Tracheal epithelial cell (primary cell): ENCODE measurements at places on chromosomes 4 and X. TPM values are rescaled to one million over a fixed set of nuclear protein-coding genes. Genes with fewer than 3 reads are reported as not detected.

TLR8 gene
- total RNA-seq: under 0.01 TPM in 1 of 2 replicates, not detected in the other

BTK gene
- total RNA-seq: not detected in 2 replicates

GAGE10 gene
- total RNA-seq: not detected in 2 replicates

CITED1 gene
- total RNA-seq: 0.48 TPM in 1 of 2 replicates, not detected in the other

NAT8L gene
- total RNA-seq: 0.24 TPM in 1 of 2 replicates, not detected in the other

HMX1 gene
- not detected in 2 replicates for total RNA-seq
